ENCODE measurements at places on chromosomes 2 and 18. TPM values are rescaled to one million over a fixed set of nuclear protein-coding genes. Genes with fewer than 3 reads are reported as not detected.

- DNase-seq = no peak
Measured at GRCh38 chr18:29693334-29693733, 1349.2 kb downstream of the DSC3 start.

DNA sequence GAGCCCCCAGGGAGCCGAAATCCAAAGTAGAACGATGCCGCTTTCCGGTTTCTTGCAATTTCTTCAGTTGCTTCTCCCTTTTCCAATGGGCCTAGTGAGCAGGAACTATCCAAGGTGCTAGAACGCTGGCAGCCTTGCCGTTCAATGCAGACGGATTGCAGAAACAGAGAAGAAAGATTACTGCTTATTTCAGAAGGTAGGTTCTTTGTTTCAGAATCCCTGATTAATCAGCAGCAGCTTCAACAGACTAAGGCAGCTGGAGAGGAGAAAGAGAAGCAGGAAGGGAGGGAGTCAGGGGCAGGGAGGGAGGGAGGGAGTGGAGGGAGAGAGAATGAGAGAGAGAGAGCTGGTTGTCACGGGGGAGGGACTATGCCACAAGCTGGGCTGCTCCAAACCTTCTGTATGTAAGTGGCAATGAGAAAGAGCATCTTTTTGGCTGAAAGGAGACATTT, 576 bp downstream of the NYAP2 start:
- no peak for DNase-seq

DNA sequence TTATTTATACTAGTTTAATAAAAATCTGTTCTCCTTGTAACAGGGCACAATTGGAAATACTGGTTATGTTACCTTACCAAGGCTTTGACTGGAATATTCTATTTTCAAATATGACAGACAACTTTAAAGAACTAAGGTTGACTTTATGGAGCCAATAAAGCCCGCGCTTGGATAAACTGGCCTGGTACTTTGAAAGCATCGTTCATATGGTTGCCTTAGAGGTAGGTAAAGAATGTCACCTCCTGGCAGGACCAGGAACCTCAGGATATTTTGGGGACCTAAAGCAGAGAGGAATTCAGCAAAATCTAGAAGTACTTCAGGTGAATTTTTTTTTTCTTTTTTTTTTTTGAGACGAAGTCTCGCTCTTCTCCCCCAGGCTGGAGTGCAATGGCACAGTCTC, 71.2 kb upstream of the CREB1 start:
- DNase-seq = no peak

DNA sequence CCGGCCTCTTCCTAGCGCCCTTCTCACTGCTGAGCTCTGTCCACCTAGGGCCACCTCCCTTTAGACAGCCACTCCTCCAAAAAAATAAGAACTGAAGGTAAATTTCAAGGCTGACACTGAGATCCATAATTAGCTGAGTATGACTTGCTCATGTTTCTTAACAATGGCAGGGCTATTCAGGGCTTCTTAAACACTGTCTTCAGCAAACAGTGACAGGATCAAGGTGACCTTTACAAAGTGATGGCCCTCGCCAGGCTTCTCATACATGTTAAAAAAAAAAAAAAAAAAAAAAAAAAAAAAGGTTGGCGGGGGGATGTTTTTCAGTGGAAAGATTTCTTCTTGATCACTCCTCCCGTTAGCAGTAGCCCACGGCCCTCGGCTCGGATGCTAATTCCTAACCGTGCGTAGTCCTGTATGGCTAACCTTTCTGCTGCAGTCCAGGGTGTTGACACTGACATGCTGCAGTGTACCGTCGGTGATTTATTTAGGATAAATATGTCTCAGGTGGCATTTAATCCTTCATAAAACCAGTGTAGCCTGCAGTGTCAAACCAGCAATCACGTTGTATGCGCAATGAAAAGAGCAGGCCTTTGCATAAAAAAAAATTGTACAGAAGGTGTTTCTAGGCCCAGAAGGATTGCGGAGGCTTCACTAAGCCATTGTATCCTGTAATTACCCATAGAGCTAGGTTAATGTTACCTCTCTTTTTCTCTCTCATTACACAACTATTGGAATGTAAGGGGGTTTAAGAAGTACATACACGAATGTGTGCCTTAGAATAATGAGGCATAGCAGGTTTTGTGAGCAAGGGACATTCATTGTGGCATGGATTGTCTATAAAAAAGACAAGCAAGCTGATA, 142.7 kb downstream of the PTGR3 start:
- peak; percentile 23 for DNase-seq

DNA sequence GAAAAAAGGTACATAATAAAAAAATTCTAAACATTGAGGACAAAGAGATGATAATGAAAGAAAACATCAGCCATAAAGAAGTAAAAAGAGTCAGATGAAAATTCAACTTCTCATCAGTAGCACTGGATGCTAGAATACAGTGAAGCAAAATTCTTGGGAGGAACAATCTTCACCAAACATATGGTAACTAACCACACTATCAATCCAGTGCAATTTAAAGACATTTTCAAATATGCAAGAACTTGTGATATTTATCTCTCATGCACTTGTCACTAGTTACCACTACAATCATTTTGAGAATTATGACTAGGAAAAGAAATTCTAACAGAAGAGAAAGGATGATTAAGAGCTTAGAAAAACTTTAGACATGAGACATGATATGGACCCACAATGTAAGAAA, 127.4 kb downstream of the RTTN start:
- no peak for DNase-seq

The NIFK gene
- total RNA-seq = 33.1 TPM

Measured in Peyer's patch (tissue), 4 donors.